NCI-H1436 treated with DMSO at 0.1 percent for 48 hours (cell line): ENCODE measurements at places on chromosomes 12 and 14.

DNA sequence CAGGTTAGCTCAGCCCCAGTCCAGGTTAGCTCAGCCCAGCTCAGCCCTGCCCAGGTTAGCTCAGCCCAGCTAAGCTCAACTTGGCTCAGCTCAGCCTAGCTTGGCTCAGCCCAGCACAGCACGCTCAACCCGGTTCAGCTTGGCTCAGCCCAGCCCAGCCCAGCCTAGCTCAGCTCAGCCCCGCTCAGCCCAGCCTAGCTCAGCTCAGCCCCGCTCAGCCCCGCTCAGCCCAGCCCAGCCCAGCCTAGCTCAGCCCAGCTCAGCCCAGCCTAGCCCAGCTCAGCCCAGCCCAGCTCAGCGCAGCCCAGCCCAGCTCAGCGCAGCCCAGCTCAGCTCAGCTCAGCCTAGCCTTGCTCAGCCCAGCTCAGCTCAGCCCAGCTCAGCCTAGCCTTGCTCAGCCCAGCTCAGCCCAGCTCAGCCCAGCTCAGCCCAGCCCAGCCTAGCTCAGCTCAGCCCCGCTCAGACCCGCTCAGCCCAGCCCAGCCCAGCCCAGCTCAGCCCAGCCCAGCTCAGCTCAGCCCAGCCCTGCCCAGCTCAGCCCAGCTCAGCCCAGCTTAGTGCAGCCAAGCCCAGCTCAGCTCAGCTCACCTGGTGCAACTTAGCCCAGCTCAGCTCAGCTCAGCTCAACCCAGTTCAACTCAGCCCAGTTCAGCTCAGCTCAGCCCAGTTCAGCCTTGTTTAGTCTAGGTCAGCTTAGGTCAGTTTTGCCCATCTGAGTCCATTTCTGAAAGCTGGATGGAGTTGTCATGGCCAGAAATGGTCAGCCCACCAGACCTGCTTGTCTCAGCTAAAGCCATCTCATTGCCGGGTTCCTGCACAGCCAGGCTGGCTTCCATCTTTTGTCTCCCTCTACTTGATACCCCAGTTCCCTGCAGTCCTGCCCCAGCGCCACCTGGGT lies 333.6 kb downstream of the TMEM121 start:
- no peak for DNase-seq

DNA sequence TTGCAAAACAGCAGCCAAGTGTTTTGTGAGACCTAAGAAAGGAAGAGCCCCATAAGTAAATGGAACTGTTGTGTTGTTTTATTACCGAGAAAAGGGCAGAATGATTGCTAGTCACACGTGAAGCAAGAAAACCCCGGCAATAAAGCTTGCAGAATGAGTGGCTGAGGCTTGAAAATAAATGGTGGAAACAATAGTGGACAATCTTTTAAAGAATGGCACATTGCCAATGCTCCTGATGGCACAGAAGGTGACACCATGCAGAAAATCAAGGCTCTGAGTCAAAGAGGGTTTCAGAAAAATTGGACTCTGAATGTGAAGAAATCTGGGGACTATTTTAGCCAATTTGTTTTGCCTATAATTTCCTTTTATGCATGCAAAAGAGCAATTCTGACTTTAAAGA lies 4.0 kb upstream of the AQP2 start:
- DNase-seq, result no peak

GRCh38 chr12:26919216-26919555 lies 18.6 kb downstream of the INTS13 start:
- DNase-seq, result no peak

GRCh38 chr12:25549120-25549519 lies 4.0 kb downstream of the LMNTD1 start:
- DNase-seq, result no peak

DNA sequence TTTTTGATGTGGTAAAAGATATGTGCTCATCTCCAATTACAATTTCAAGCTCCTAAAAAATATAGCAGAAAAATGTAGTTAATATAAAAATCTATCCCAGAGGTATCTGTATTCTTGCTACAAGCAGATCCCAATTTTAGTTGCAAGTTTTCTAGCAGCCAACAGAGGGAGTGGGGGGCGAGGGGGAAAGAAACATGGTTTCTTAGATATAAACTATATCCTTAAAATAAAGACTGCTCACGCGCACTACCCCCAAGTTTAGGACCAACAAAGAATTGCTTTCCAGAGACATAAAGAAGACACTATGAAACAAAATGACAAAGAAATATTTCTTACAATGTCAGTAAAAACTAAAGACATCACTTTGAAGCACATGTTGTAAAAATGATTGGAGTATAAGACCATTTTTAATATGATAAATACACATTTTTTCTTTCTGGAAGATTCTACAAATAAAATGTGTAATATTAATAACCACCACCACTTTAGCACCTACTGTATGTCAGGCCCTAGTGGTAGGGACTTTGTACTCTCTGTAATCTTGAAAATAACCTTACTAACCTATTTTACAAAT lies 5.4 kb downstream of the MAGOHB start:
- DNase-seq, result no peak
